ENCODE measurements at places on chromosomes 12 and 14. TPM values are rescaled to one million over a fixed set of nuclear protein-coding genes. Genes with fewer than 3 reads are reported as not detected.

DNA sequence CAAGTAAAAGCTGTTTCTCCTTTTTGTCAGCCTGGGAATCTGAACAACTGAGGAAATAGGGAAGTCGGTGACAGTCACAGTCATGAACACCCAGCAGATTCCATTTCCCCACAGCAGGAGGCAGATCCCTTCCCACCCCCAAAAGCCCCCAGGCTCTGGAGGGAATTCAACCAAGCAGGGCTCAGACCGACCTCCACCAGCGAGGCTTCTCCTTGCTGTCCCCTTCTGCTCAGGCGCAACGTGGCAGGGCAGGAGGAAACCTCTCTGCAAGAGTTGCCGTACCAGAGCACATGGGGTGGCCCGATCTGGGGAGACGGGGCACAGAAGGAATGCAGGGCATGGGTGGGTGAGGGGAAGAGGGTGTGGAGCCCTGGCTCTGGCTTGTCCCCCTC, 319 bp downstream of the GALNT6 start:
- peak; percentile 43 for DNase-seq

DNA sequence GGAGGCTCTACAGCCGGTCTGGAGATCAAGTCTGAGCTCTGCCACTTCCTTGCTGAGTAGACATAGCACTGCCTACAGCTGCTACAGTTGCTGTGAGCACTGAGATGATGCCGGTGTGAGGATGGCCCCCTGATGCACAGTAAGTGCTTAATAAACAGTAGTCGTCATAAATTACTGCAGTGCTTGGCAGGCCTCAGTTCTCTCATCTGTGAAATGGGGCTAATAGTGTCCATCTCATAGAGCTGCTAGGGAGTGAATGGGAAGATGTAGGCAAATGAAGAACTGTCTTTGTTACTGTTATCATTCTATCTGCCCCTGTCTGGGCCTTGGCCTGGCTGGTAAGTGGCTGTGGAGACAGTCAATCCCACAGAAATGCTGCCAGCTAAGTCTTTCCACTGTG, 124.3 kb downstream of the RBM19 start:
- no peak for DNase-seq

DNA sequence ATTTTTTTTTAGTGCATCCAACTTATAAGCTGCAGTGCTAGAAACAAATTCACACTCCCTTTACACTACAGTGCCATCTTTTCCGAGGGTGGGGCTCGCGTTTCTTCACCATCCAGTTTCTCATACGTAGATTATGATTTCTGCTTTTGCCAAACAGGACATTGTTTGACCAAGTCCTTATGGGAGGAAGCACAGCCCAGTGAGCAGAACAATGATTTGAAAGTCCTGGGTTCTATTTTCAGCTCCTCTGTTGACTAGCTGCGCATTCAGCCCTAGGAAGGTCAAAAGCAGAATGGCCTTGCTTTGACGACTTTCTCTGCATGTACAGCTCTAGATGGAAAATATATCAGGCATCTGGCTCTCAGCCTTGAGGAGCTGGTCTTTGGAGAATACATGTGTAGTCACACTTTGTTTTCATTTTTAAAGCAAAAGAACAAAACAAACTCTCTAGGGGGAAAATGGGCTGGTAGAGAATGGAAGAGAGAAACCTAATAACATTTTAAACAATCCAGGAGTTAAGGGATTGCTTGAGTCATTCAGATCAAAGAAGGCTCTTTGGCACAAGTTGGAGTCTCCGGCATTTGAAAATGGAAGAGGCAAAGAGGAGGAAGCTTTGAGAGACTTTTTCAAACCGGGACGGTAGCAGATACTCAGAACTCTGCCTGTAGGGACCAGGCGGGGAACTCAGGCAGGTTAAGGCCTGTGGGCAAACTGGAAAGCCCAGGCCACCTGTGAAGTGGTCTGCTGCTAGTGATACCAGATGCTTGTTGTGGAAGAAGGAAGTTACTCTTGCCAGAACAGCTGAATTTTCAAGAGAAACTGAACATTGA, 257.3 kb upstream of the PLEKHG7 start:
- DNase-seq, result peak; percentile 14

DNA sequence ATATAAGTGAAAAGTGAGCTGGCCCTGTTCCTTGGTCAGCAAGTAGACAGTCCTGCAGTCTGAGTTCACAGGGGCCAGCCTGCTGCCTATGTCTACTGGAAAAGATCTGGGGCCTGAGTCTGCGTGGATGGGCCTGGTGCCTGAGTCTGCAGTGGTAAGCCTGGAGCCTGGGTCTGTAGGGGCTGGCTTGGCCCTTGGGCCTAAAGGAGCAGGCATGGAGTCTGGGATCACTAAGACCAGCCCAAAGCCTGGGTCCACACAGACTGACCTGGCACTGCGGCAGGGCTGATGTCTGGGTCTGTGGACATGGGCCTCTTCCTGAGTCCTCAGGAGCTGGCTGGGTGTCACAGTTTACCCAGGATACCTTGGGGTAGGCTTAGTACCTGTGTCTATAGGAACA, 95.4 kb downstream of the KLHL28 start:
- DNase-seq, result no peak

- DNase-seq, result peak; percentile 73
These were observed 130.1 kb downstream of the SPTSSA start for GRCh38 chr14:34331728-34332623.

HOXC12 gene
- not detected for total RNA-seq

ABCC9 gene
- 0.05 TPM for total RNA-seq

RHEBL1 gene
- 1.2 TPM for total RNA-seq
